T-helper 1 cell treated with Interleukin-12 subunit alpha and Interleukin-12 subunit beta and Interleukin-4 antibody, amounts not matched to agents 30 ng/mL and 1 ng/mL, for 36 hours (primary cell): ENCODE measurements at places on chromosomes 3 and 15. TPM values are rescaled to one million over a fixed set of nuclear protein-coding genes. Genes with fewer than 3 reads are reported as not detected.

KNG1 gene
- not detected in 2 replicates for total RNA-seq

UNC13C gene
- total RNA-seq, result not detected in 2 replicates

TBCCD1 gene
- total RNA-seq, result 16.6 and 19.0 TPM in 2 replicates

GP9 gene
- total RNA-seq, result not detected in 2 replicates

CEP63 gene
- total RNA-seq, result 25.9 and 26.3 TPM in 2 replicates

ITIH1 gene
- total RNA-seq, result not detected in 2 replicates

ZIC4 gene
- not detected in 2 replicates for total RNA-seq

PLSCR5 gene
- not detected in 2 replicates for total RNA-seq

RPP25 gene
- total RNA-seq, result 5.4 and 6.0 TPM in 2 replicates

TRIM42 gene
- total RNA-seq, result not detected in 2 replicates

STRIT1 gene
- not detected in 2 replicates for total RNA-seq

SPSB4 gene
- total RNA-seq, result not detected in 2 replicates

CAMP gene
- total RNA-seq, result not detected in 2 replicates
